HCT116 (cell line): ENCODE measurements at places on chromosomes 1 and 21. TPM values are rescaled to one million over a fixed set of nuclear protein-coding genes. Genes with fewer than 3 reads are reported as not detected.
A peak's percentile ranks its signal among the peaks of the same experiment; 100 is the strongest.

GRCh38 chr1:226730836-226731235 lies 8.2 kb downstream of the ITPKB start:
- DNase-seq = no peak

- no peak for DNase-seq
Measured at GRCh38 chr21:21767276-21767675, 769.1 kb downstream of the NCAM2 start.

DNA sequence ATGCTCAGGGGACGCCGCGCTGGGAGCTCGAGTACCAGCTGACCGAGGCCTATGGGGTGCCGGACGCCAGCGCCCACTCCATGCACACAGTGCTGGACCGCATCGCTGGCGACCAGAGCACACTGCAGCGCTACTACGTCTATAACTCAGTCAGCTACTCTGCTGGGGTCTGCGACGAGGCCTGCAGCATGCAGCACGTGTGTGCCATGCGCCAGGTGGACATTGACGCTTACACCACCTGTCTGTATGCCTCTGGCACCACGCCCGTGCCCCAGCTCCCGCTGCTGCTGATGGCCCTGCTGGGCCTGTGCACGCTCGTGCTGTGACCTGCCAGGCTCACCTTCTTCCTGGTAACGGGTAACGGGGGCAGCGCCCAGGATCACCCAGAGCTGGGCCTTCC lies 1.3 kb upstream of the XKR8 start:
- DNase-seq = no peak

GRCh38 chr1:94280541-94280940 lies 43.2 kb upstream of the ARHGAP29 start:
- no peak for DNase-seq

DNA sequence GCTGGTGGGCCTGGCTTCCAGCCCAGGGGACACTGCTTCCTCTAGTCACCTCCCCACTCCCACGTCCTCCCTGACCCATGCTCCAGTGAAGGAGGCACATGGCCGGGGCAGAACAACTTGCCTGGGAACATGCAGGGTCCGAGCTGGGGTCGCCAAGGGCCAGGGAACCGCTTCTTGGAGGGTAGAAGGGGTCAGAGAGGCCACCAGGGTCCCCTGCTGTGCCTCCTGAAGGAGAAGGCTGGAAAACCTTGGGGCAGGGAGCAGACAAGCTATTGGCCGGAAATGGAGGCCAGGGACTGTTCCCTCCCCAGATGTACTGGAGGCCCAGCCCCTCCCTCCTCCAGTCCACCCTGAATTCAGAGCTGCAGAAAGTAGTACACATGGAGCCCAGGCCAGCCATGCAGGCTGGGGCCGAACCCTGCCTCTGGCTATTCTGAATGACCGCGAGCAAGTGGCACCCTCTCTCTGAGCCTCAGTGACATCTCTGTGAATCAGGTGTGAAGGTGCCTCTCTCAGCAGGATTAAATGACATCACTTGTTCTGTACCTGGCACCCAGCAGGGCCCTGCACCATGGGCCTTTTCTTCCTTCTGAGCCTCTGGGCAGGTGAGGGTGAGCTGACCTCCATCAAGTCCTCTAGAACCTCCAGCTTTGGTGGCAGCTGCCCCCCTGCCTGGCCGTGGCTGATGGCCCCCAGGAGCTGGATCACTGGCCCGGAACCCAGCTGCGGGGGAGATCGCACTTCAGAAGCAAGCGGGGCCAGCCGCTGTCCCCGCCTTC lies 15.7 kb downstream of the SPOCD1 start:
- DNase-seq = no peak

DNA sequence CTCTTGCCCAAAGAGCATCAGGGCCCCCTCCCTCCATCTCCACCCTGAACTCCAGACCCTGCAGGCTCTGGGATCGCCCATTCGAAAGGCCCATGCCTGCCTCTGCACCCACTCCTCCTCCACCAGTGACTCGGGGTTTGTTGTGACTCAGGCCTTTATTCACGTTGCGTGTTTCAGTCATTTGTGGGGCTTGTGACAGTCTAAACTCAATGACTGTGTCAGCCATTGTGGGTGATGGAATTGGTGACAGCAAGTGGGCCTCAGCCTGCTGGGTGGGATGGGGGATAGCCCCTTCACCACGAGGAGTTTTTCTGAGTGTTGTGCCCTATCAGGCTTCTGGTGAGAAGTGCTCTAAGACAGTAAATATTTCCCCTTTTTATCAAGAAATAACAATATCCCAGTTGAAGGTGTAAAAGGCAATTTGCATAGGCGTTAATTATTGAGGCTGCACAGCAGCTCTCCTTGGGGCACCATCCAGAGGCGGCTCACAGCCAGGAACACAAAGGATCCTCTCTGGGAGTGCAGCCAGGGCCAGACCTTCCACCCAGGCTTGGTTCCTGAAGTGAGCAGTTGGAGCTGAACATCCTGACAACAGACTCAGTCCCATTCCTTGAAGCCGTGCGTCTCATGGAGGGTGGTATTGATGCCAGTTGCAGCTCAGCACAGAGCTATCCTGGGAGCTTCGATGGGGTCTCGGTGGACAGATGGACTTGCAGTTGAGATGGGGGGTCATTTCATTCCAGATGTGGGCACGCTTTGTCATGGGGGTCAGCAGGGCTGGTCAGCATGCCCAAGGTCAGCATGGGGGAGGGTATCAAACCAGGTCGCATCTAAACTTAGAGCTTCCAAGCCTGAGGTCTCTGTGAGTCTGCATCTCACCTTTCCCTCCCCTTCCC lies 135.6 kb upstream of the CACNA1E start:
- DNase-seq = no peak

GRCh38 chr1:14292520-14292919 lies 306.0 kb upstream of the KAZN start:
- no peak for DNase-seq

- no peak for DNase-seq
Measured at GRCh38 chr1:60402216-60402615, 328.6 kb upstream of the C1orf87 start.

- no peak for DNase-seq
Measured at GRCh38 chr1:37473431-37474045, 842 bp upstream of the ZC3H12A start.

DNA sequence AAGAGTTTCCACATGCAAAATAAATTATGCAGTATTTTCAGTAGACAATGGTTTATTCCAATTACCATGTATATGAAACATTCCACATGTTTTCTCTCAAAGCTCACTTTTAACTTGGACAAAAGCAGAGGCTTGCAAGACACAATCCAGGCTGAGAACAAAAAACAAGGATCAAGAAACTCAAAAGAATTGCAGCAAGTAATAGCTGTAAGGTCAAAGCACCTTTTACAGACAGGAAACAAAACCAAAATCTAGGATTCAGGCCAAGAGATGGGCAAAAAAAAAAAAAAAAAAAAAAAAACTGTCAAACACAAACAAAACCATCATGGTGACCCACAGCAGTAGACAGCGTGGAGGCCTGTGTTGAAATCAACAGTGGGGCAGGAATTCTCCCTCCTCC lies 9.3 kb downstream of the RGS1 start:
- no peak for DNase-seq

DNA sequence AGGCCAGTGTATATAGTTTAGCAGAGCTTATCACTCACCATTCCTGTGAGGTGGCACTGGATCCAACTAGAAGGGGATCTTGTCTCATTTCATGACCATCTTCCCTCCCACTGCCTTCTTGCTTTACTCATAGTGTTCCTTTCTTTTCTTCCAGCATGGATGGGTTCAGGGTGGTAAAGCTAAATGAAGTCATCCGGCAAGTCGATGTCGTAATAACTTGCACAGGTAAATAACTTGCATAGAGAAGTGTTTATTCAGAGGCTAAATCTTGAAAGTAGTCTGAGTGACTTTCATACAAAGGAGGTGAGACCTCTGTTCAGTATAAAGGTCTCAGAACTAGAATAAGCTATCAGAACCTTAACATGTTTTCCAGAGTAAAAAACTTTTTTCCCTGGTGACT lies 16.6 kb upstream of the STRIP1 start:
- no peak for DNase-seq

GRCh38 chr21:16377857-16378256 lies 648.1 kb downstream of the USP25 start:
- DNase-seq = no peak

- DNase-seq = no peak
Measured at GRCh38 chr1:230781594-230781993, 34.4 kb downstream of the CAPN9 start.

DNA sequence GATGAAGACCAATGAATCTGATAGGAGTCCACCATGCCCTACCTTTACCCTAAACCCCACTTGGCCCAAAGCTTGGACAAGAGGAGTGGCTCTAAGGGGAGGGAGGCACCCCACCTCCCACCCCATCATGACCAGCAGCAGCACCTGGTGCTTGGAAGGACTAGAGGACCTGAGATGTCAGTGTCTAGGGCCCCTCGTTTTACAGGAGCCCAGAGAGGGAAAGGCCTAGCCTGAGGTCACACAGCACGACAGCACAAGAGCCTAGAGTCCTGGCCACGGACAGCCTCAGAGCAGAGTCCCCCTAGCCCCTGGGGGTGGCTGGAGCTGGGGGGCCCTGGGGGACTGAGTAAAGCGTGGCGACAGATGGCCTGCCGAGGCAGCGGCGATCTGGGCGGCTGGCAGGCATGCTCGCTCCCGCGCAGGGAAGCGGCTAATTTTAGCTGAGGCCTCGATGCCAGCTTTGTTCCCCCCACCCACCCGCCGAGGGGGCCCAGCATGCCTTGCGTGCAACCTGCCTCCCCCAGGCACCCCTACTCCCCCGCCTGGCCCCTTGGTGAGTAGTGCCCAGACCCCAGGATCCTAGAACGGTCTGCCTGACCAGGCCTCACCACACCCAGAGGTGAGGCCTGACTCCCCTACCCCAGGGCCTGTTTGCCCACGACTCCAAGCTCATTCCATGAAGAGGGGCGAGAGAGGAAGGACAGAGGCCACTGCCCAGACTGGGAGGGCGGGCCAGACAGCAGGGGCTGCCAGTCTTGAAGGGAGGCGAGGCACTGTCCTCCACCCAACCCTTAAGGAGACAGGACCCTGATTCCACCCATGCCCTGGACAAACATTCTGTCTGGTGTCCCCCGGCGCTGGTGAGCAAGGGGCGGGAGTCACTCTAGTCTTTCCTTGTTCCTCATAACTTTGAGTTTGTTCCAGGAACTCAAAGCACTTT lies 39.0 kb downstream of the AHDC1 start:
- no peak for DNase-seq

- DNase-seq = no peak
Measured at GRCh38 chr1:90711696-90712095, 5.4 kb downstream of the BARHL2 start.

DNA sequence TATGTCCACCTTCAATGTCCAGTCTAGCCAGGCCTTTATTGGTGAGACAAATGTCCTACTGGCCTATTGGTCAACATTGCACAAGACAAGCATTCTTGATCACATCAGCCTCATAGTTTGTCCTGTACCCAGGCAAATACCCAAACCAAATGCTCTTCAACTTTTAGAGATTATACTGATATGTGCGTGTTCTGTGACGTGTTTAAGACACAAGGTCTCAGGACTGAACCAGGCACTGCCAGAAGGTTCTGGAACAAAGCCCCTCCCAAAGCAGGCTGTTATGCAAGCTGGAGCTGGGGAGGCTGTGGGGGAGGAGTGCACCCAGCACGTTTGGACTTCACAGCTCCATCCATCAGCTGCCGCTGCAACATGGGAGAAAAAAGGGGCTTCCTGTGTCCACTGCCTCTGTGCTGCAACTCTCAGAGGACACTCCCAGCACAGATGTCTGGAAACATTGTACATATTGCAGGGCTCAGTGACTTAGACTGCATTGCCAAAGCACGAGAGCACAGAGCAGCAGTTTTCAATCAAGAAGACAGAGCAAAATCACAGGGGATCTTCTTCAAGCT lies 45.9 kb downstream of the NID1 start:
- DNase-seq = no peak

DNA sequence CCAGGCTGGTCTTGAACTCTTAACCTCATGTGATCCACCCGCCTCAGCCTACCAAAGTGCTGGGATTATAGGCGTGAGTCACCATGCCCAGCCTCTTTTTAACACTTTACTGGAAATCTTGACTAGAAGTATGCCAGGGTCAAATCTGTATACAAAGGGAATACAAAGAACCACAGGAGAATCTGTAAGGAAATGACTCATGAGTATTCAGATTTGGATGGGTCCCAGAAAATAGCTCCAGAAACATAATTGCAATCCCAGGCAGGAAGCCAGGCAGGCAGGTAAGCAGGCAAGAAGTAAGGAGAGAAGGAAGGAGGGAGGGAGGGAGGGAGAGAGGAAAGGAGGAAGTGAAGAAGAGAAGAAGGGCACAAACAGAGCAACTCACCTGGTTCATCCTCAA lies 22.8 kb upstream of the TIAM1 start:
- peak; percentile 98 for DNase-seq

DNA sequence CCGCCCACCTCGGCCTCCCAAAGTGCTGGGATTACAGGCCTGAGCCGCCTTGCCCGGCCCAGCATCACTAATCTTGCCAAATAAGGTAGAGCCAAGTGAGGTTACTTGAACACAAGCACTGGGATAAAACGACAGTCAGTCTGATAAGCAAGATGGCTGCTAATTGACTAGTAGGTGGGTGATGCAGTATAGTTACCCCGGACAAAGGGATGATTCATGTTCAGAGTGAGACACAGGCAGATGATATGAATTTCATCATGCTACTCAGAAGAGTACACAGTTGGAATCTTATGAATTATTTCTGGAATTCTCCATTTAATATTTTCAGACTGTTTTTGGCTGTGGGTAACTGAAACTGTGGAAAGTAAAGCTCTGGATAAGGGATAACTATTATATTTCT lies 178.4 kb downstream of the USP25 start:
- no peak for DNase-seq

GRCh38 chr1:156727926-156728598 lies at the start of gene METTL25B:
Gene METTL25B (plus strand): TSS chr1:156728469. CDS start chr1:156729105, 636 bp downstream.
- no peak for DNase-seq

- DNase-seq = no peak
Measured at GRCh38 chr1:113701429-113701828, 57.9 kb downstream of the PHTF1 start.

DNA sequence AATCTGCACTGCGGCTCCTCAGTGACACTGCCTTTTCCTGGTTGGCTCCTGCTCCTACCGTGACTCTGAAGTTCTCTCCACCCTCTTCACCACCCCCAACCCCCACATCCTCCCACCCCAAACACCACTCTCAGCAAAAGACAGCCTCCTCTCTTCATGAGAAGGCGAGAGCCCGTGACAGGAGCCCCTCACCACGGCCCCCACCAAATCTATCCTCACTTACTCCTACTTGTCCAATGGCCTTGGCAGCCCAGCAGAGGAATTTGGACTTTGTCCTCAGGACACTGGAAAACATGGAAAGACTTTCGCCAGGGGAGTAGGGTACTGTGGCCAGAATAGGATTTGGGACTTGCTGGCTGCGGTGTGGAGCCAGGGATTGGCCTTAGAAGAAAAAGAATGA lies 6.9 kb downstream of the TMEM125 start:
- no peak for DNase-seq

- DNase-seq = no peak
Measured at GRCh38 chr1:237873487-237874211, 17.1 kb downstream of the ZP4 start.

PLCH2 gene
- 2.0 TPM for total RNA-seq

GSTM1 gene
- not detected for total RNA-seq

KRTAP19-4 gene
- total RNA-seq = not detected

LCE1E gene
- not detected for total RNA-seq

S100A9 gene
- total RNA-seq = 0.59 TPM

S100A1 gene
- total RNA-seq = 0.30 TPM

CD5L gene
- total RNA-seq = not detected

OR14K1 gene
- not detected for total RNA-seq

PAQR6 gene
- 10.9 TPM for total RNA-seq

CBR3 gene
- 1.7 TPM for total RNA-seq
